ENCODE measurements at places on chromosomes 6 and 20. TPM values are rescaled to one million over a fixed set of nuclear protein-coding genes. Genes with fewer than 3 reads are reported as not detected.

DNA sequence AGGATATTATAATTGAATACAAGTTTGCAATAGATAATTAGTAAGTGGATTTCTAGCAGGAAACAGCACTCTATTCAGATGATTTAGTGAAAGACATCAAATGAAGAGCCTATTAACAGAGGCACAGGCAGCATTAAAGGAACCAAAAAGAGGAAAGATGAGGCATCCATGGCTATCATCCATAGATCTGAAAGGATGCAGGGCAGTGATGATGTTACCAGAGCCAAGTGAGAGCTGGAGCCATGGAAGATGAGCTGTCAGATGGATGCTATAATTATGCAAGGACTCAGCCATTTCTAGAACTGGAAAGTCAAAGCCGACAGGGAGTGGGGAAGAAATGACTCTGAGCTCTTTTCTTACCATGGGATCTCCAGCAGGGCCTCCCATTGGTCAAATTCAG lies 66.8 kb upstream of the ANKEF1 start:
- no peaks in the 10 kb centered on the region for H3K36me3 ChIP-seq
- peaks cover 7% of the 10 kb centered on the region for H3K27me3 ChIP-seq
- H3K4me3 ChIP-seq: no peak overlapping the region
- no peak for DNase-seq
- H3K27ac ChIP-seq: no peak overlapping the region

DNA sequence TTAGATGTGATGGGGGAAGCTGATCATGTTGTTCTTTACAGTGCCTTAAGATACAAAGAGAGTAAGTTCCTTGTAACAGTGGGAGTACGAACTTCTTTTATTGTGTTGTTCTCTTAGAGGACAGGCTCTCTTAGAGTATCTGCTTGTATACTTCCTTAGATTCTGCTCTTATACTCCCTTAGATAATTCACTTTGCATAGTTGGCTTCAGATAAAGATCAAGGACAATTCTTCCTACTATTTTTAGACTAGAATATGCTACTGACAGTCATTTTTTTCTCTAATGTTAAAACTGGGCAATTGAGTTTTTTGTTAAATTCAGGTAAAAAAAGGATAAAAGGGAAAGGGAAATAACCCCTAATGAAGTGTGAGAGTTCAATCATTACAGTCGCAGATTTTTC lies 138.7 kb downstream of the MYB start:
- H3K36me3 ChIP-seq: no peaks in the 10 kb centered on the region
- no peak for DNase-seq
- no peak overlapping the region for H3K27ac ChIP-seq
- no peak overlapping the region for H3K4me3 ChIP-seq

MAFB gene
- total RNA-seq: 7.7 TPM

LRP11 gene
- 54.7 TPM for total RNA-seq

IER3 gene
- total RNA-seq: 43.3 TPM

GRCh38 chr6:150395388-150396009 lies 26.7 kb downstream of the IYD start:
- H3K4me3 ChIP-seq: no peak overlapping the region
- no peaks in the 10 kb centered on the region for H3K27me3 ChIP-seq
- no peaks in the 10 kb centered on the region for H3K4me1 ChIP-seq
- H3K27ac ChIP-seq: no peak overlapping the region

GABRR1 gene
- not detected for total RNA-seq

DNA sequence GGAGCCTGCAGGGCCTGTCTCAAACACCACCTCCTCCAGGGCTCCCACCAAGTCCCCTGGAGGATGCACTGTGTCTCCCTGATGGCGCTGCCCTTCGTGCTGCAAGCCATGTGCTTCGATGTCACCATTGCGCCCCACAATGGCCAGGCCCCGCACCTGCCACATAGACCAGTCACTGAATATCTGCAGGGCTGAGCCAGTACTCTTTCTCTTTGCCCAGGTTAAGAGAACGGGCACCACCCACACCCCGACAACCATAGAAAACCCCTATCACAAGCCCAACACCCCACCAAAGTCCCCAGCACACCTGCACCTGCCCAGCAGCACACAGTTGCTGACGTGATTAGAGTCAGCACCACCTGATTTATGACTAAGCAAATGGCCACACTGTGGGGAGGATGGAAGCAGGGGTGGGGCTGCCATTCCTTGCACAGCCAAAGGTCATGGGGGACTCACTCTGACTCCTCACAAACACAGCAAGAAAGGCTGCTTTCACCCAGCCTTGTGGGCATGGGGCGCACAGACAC lies 104.3 kb downstream of the SLC23A2 start:
- H3K4me3 ChIP-seq: no peak overlapping the region
- no peak for DNase-seq

GRCh38 chr6:12152023-12152970 lies 137.9 kb upstream of the EDN1 start:
- H3K27ac ChIP-seq: no peak overlapping the region
- no peaks in the 10 kb centered on the region for H3K36me3 ChIP-seq
- no peak overlapping the region for H3K4me3 ChIP-seq
- DNase-seq: no peak

DNA sequence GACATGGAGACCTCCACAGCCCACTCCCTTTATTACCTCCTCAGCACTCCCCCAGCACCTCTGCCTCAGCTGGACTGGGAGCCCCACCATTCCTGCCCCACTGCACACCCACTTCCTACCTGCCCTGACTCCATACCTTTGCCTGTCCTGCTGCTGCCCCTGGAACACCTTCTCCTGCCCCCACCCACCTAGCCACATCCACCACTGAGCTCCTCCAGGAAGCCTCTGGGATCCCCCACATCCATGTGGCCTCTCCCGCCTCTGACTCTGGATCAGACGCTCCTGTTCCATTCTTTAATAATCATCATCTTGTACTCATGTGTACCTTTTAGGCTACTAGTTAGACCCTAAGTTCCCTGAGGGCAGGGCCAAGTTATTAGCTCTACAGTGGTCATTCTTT lies 2.2 kb upstream of the SDCBP2 start:
- no peak overlapping the region for H3K4me3 ChIP-seq
- H3K36me3 ChIP-seq: peaks cover 2% of the 10 kb centered on the region
- no peaks in the 10 kb centered on the region for H3K27me3 ChIP-seq
- DNase-seq: no peak
- H3K27ac ChIP-seq: no peak overlapping the region

GRCh38 chr6:145904391-145904790 lies 59.8 kb downstream of the SHPRH start:
- H3K4me3 ChIP-seq: no peak overlapping the region
- no peak for DNase-seq
- H3K27ac ChIP-seq: no peak overlapping the region
- peaks cover 5% of the 10 kb centered on the region for H3K4me1 ChIP-seq
- no peaks in the 10 kb centered on the region for H3K27me3 ChIP-seq

DNA sequence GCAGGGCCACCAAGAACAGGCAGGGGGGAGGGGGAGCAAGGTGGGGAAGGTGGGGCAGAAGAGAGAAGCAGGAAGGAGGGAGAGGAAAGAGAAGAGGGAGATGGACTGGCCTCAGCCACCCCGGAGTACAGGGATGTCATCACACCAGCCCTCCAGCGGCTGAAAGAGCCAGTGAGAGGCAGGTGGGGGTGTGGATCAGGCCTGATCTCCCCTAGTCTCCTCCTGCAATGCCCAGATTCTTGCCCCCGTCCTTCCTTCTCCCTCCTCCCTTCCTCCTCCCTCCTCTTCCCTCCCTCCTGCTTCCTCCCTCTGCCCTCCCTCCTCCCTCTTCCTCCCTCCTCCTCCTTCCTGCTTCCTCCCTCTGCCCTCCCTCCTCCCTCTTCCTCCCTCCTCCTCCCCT lies 61.5 kb downstream of the YTHDF1 start:
- H3K4me1 ChIP-seq: no peaks in the 10 kb centered on the region
- no peak overlapping the region for H3K27ac ChIP-seq
- DNase-seq: no peak

DNA sequence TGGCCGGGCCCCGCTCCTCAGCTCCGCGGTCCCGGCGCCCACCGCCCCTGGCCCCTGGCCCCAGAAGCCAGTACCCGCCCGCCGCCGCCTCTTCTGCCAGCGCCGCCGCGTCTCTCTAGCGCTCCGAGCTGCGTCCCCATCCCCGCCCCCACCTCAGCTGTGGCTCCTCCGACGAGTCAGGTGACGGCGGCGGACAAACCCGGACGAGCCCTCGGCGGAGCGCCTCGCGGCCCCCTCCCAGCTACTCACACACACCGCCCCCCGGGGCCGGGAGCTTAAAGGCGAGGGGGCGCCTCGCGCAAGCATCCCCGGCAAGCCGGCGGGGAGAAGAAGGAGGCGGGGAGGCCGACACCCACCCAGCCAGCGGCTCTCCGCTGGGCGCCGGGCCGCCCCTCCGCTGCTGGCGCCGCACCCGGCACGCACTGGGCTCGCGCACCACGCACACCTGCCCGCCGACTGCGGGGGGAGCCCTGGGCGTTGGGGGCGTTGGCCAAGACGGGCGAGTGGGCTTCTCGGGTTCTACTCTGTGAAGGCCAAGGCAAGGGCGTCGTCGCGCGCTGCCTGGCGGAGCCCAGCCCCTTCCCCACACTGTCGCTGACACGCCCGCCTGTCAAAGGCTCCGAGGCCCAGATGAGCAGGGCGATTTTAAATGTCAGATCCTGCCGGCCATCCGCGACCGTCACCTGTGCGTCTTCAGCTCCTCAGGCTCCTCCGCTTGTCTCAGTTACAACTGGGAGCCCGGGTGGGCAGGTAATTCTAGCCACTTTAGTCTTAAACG lies at the start of gene SNAP91:
TSS of gene SNAP91 (minus strand) at position 132 of the 778 bp plus-strand sequence. CDS start 1,174 bp downstream, outside the sequence.
- H3K27me3 ChIP-seq: peaks cover 19% of the 10 kb centered on the region
- no peak within 1 kb of the TSS for H3K27ac ChIP-seq
- no peaks in the 10 kb centered on the region for H3K36me3 ChIP-seq
- DNase-seq: peak; percentile 9
- H3K4me1 ChIP-seq: no peaks in the 10 kb centered on the region
- H3K4me3 ChIP-seq: peak within 1 kb of the TSS; percentile 43
